ENCODE measurements at places on chromosomes 2 and 18.

DNA sequence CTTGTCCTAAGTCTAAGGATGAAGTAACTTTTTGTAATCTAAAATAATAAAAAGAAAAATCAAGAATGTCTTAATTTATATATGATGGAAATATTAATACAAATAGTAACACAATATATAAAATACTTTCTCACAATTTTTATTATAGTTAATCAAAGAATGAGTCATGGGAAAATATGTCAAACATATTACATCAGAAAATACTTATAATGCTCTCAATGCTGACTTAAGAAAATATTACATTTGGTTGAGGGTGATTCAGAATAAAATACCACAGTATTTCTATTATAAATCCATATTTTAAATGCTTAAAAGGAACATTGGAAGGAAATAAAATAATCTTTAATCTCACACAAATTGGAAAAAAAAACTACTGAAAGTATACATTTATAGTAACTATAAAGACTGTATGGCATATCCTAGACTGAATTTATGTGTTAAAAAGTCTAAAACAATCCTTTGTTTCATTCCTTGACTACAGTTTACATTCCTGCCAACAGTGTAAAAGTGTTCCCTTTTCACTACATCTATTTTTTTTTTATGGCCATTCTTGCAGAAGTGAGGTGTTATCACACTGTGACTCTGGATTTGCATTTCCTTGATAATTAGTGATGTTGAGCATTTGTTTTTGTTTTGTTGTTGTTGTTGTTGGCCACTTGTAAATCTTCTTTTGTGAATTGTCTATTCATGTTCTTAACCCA is 1573.5 kb upstream of the ACVR2A start:
- no peak for DNase-seq

DNA sequence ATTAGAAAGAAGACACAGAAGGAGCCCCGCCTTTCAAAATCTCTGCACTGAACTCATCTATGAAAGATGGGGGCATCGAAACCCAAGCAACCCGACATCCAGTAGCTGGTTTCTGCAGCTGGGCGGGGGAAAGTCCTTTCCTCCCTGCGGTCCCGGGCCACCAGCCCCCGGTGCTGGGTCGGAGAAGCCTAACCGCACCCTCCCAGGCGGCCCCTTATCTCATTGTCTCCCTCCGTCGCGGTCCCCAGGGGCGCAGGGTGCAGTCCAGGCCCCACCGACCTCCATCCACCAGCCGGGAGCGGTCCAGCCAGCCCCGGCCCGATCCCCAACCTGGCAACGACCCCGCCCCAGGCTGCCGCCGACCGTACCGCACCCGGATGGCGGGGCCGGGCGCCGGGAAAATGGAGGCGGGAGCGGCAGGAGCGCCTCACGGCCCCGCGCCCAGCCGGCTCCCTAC is 452 bp downstream of the RAPH1 start:
- no peak for DNase-seq

GRCh38 chr2:174330945-174331594 is 3.7 kb upstream of the SP9 start:
- DNase-seq, result no peak

DNA sequence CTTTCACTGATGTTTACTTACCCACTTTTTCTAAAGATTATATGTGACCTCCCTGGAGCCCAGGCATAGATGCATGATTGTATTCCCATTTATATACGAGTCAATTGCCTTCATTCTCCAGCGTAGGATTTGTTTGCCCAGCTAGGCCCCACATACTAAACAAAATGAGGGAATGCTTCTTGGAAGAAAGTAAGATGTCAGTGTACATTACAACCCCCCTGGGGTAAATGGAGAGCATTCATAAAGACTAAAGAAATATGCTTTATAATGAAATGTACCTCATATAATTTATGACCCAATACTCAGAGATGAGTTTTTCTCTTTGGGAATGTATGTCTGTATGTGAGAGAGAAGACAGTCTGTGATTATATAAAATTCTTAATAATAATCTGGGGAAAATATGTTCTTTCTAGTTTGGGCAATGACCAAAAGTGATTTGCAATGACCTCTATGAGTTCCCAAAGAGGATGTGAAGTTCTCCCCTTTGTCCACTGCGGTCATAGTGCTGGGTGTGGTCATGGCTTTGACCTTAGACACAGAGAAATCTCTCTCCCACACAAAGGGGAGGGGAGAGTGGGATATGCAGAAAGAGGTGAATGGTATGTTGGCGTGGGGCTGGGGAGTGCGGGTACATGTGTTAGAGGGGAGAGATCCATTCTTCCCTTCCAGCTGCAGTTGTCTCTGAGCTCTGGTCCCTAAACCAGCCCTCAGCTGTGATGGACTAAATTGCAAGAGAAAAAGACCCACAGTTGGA is 175.6 kb downstream of the EN1 start:
- DNase-seq, result no peak

- no peak for DNase-seq
Measured at GRCh38 chr2:46367286-46367685, 70.1 kb downstream of the EPAS1 start.
